ENCODE measurements at places on chromosomes 16 and 17.

- no peak for DNase-seq
Observed at GRCh38 chr17:4127555-4127954, 15.3 kb downstream of the ZZEF1 start.

DNA sequence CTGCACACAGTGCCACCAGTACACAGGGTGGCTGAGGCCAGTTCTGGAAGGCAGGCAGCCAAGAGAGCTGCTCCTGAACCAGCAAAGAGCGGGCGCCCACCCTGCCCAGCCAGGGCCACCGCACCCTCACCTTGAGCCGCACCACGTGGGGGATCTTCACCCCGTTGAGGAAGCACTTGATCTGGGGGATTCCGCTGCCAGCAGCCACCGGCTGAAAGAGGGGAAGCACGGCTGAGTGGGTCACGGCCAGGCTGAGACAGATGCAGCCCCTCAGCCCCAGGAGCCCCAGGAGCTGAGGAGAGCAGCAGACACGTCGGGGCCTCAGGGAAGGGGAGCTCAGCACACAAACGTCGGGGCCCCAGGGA lies 14.6 kb upstream of the CCDC154 start:
- DNase-seq = no peak

DNA sequence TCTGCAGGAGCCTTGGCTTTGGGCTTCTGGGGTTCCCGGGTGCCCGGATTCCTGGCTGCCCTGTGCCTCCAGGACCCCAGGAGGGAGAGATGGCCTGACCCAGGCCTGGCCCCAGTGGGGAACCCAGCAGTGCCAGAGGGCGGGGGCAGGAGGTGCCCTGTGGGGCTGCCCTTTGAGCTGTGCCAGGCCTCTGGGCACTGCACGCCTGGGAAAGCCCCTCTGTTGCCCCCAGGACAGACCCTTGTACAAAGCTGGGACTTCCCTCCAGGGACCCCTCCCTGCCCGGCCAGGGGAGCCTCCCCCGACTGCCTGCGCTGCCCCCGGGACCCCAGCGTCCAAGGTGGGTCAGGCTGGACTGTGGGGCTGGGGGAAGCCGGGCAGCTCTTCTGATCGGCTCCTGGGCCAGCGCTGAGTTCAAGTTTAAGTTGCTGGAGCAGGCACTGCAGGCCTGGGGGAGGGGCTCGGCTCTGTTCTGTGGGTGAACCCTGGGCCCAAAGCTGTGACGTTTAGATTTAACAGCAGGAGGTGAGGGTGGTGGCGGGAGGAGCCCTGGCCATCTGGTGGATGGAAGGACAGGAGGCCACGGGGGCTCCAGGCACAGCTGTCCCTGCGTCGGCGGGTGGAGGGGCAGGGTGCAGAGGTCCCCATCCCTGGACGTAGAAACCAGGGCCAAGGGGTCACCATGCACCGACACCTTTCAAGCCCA lies 27.6 kb upstream of the C1QTNF8 start:
- no peak for DNase-seq

DNA sequence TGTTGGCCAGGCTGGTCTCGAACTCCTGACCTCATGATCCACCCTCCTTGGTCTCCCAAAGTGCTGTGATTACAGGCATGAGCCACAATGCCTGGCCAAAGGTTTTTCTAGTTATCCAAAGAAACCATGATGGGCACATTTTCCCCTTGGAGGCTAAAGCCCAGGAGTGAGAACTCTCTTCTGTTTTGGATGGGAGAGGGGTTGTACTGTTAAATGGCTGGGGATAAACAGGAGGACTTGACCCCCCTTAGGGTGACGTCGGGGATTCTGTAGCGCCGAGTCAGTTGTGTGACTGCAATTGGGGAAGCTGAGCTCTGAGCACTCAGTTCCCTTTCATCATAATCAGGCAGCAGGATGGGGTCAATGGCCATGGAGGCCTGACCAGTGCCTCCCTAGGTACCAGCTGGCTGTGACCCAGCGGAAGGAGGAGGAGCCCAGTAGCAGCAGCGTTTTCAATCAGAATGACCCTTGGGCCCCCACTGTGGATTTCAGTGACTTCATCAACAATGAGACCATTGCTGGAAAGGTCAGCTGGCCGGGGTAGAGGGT lies 4.1 kb downstream of the AOC3 start:
- peak; percentile 54 for DNase-seq

GRCh38 chr16:78852081-78852635 lies 748.4 kb downstream of the MAF start:
- DNase-seq = peak; percentile 32

- peak; percentile 45 for DNase-seq
Observed at GRCh38 chr16:81623365-81624102, 155.6 kb upstream of the PLCG2 start.

GRCh38 chr16:80982646-80983045 lies 24.0 kb downstream of the CMC2 start:
- no peak for DNase-seq

- DNase-seq = no peak
Observed at GRCh38 chr17:17938388-17939107, 33.7 kb downstream of the TOM1L2 start.

GRCh38 chr17:74110467-74110866 lies 93.0 kb upstream of the RPL38 start:
- DNase-seq = no peak

DNA sequence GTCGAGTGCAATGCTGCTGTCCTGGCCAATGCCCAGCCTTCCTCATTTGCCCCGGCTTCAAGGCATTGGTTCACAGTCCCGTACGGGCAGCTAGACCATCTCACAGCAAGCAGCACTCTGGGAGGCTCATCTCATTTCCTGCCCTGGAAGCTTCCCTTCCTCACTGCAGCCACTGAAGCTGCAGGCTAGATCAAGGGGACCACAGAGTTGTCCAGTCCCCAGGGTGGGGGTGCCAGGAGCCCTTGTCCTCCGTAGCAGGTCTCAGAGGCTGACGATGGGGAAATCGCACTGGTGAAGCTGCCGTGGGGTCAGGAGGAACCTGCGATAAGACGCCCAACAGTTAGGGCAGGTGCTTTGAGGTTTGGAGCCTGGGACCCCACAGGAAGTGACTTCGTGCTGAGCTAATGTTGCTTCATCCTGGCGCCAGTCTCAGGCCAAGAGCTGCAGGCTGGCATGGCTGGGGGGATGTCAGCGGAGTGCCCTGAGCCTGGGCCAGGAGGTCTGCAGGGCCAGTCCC lies at the start of gene SPNS3:
SPNS3 (plus strand) TSS at position 426 of the 517 bp plus-strand sequence; CDS start at position 454, 28 bp downstream.
- peak; percentile 30 for DNase-seq

DNA sequence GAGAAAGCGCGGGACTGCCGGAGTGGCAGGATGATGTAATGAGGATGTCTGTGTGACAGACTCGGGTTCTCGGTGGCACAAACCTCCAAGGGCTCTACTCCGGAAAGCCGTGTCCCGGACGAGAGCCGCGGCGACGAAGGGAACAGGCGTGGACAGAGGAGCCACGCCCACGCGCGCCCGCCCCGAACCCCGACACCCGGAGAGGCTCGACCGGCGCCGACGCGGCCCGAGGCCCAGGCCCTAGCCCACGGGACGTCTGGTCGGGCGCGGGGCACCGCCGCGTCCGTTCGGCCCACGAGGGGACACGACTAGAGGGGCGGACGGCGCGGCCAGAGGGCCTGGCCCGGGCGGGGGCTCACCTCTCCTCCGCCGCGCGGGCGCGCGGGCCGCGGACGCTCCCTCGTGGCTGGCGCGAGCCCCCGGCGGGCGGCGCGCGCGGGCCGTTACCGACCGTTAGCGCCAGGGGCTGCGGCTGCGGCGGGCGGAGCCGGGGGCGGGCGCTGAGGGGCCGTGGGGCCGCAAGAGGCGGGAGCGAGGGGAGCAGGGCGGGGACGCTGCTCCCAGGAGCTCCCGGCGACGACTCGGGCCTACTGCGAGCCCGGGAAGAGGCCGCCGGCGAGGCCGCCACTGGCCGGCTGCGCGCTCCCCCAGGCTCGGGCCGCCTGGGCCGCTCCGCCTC lies 2.1 kb upstream of the IRX5 start:
- DNase-seq = peak; percentile 34

DNA sequence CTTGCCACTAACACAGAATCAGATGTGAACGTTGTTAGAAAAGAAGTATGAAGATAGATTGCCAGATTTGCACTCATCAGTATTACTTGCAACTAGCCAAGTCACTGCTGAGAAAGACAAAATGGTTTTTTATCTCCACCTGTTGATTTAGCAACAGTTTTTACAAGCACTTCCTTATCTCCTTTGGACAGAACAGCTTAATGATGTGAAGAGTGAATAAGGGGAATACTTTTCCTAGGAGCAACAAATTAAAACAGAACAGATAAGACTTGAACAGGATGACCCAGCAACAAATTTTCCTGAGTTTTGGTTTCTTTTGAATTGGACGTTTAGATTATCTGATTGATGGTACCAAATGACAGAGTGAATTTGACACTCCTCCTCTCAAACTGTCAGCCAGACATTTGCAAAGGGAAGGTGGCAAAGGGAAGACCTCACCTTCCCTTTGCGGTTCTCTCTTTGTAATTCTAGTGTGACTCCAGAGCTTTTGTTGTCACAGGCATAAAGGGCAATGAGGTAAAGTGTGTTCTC lies 130.6 kb downstream of the NLK start:
- no peak for DNase-seq

GRCh38 chr17:5511401-5512225 lies 25.2 kb downstream of the MIS12 start:
- no peak for DNase-seq

DNA sequence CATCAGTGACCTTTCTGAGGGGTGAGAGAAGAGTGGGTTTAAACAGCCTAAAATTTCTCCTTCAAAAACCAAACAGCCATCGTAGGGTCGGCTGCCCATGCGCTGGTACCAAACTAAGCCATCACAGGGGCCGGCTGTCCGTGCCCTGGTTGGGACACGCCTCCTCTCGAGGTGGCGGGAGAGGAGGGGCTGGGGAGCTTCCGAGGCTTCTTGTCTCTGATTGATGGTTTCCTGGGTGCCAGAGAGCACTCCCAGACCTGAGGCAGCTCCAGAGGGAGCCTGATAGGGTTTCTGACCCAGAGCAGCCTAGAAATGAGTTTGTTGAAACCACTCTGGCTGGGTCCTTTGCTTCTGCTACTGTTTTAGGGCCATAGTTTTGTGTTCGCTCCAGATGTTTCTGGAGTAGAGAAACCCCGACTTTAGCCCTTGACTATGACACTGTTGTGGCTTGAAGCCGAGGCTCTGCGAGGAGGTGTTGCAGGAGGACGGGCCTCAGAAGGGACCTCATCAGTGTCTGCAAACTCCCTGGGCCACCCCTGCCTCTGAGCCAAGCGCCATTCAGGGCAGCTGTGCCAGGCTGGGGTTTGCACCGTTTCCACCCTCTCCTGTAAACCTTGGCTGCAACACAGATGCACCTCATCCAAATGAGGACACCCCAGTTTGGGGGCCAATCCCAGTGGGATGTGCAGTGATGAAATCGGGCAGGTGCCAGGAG lies 6.2 kb downstream of the ZNF276 start:
- DNase-seq = no peak

GRCh38 chr16:48003206-48003907 lies 152.4 kb downstream of the ABCC12 start:
- DNase-seq = no peak

GRCh38 chr17:62827746-62828485 lies 19.8 kb upstream of the MARCHF10 start:
- peak; percentile 70 for DNase-seq

DNA sequence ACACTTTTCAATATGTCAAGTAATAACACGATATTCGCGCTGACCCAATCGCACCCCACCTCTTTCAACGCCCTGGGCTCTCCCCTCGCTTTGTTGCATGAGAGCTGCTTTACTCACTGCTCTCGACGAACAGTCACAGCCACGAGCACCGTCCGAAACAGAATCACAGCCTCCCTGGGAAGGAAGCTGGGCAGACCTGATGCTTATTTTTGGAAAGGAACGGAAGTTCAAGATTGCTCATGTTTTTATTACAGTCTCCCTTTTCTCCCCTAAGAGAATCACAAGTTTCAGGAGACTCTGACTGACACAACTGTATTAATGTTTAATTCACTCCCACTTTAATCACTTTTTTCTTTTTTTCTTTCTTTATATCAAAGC lies 67.8 kb downstream of the ANKRD11 start:
- DNase-seq = peak; percentile 92

DNA sequence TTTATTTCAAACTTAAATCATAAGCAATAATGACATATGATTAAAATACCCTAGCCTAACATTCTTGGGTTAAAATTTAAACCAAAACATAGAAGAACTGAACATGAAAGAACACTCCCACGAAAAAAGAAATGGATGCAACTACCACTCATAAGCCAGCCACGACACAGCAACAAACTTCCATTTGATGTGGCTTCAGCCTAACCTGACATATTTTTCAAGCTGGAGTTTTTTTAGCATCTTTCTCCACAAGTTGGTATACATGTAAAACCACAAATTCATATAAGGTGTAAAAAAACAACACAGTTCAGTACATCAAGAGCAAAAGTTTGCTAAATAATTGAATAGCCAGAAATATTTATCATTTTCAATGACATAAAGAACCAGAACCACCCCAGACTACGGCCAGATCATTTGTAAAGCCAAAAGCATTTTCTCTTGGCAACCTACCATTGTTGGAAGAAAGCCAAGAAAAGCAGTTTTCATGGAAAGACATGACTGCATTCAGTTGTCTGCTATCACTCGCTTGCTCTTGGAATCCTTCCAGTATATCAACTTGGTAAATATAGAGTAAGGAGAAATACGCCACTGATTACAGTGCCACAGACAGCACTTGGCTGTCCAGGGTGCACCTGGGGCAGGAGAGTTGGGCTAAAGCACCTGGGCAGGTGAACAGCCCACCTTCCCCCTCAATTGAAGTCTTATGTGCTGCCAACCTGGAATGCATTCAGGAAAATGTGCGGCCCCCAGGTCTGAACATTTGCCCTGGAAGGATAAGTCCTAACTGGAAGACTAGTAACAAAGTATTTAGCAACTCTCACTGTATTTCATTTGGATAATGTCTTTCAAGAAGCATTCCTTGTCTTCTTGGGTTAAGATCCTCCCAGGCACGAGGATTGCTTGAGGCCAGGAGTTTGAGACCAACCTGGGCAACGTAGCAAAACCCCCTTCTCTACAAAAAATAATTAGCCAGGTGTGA lies 60.5 kb downstream of the CREBBP start:
- no peak for DNase-seq

DNA sequence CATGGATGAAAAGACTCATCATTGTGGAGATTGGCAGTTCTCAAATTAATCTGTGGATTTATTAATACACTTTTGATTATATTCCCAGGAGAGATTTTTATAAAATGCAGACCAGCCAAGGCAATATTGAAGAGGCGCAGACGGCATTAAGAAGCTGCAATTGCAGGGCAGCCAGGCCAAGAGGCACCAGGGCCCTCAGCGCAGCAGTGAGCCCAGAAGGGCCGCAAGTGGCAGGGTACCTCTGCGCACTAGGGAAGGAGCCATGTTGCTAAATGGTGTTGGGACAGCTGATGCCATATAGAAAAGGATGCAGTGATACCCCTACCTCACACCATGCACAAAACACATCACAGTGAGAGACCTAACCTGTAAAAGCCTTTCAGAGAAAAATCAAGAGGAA lies 36.6 kb upstream of the CHMP6 start:
- no peak for DNase-seq

DNA sequence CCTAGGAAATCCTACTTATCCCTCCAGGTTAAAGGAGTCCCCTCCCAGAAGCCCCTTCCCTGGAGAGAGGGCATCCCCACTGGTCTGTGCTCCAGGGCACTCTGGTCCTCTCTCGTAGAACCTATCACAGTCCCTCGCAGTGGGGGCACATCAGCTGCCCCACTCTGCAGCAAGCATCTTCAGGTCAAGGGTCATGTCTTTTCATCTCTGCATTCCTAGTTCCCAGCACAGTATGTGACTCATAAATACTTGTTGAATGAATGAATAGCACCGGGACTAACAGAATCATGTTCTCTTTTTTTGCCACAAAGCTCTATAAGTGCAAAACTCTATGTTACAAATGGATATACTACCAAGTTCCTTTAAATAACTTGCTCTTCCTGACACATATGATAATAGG lies 36.0 kb downstream of the RNF157 start:
- no peak for DNase-seq

GRCh38 chr17:48024149-48025039 lies 13.2 kb downstream of the COPZ2 start:
- peak; percentile 48 for DNase-seq
